ENCODE measurements at places on chromosomes 16 and 17.

DNA sequence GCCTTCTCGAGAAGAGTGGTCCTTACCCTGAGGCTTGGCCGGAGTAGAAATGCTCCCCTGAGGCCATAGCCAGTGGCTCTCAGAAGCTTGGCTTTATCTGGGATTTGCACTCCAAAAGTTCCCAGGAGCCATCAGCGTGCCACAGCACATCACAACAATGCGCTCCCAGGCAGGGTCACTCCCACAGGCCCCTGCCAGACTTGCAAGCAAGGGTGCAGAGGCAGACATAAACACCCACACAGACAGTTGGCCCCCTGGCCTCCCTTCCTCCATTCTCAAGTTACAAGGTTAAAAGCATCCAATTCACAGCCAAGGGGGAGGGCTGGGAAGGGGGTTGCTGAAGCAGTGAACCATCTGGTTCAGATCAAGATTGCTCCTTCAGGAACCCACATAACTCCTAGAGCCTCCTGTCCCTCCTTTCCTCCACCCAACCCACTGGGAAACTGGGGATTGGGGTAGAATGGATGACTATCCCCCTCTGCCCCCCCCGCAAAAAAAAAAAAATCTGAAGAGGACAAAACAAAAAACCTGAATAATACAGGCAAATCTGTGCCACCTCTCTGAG lies 1.8 kb downstream of the ST3GAL2 start:
- no peak for DNase-seq

DNA sequence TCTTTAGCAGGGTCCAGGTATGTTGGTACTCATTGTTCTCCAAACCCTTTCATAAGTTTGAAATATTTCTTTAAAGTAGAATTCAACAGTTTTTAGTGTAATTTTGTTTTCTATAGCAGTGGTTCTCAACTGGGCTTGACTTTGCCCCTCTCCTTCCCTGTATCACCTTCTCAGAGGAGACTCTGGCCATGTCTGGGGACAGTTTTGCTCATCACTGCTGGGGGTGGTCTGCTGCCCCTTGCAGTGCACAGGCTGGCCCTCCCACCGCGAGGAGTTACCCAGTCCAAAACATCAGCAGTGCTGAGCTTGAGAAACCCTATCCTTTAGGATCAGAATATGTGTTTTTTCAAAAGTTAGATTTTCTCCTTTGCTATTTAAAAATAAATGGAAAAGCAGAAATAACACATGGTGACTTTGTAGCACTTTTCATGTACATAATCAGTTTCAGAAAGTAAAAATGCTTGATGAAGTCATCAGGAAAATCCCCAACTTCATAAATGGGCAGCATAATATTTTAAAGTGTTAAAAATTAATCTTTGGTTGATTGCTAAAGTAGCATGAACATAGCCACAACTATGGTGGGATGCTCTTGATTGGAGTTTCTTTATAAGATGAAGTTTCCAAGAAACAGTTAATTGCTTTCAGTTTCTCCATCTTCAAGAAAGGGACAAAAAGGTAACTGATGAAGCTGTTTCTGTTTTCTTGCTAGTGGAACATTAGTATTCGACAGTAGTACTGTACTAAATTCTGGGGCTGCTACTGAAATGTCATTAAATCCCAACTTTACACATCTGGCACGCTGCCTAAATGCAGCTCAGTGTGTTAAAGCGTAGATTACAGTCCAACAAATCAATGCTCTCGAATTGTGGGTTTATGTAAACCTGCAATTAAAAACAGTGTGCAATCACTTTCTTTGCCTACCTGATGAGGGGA lies 70.3 kb downstream of the NETO2 start:
- DNase-seq = no peak

DNA sequence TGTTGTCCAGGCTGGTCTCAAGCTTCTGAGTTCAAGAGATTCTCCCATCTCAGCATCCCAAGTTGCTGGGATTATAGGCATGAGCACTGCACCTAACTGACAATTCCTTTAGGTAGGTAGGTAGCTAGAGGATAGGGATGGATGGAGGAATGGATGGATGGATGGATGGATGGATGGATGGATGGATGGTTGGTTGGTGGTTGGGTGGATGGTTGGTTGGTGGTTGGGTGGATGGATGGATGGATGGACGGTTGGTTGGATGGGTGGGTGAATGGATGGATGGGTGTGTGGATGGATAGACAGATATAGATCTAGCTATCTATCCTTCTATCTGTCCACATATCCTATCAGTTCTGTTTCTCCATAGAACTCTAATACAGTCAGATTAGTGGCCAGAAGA lies 19.3 kb upstream of the ADCY9 start:
- no peak for DNase-seq

DNA sequence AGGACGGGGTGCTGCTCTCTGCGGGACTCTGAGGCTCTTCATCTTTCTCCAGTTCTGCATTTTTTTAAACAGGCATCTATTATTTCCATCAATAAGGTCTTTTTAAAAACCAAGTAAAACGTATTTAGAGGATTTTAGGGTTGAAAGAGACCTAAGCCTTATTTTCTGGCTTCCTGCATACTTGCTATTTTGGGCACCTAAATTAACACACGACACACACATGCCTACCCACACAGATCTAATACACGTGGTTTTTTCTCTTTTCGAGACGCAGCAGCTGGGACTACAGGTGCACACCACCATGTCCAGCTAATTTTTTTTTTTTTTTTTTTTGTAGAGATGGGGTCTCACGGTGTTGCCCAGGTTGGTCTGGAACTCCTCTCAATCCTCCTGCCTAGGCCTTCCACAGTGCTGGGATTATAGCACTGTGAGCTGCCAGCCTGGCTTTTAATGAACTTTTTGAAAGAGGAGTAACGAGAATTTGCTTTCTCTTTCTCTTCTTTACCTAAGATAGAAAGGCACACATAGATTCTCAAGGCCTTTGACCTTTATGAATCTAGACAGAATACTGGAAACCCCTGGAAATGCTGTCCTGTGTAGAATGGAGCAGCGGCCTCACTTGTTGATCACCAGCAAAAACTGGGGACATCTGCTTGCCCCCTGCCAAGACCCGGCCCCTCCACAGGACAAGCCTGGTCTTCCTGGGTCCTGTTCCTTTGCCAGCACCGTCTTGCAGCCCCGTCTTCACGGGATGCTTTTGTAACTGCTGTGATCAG lies 13.8 kb downstream of the DNAAF8 start:
- DNase-seq = no peak

GRCh38 chr16:81238296-81239011 lies at the start of gene BCO1:
Gene BCO1 (plus strand): TSS chr16:81238689. CDS start chr16:81238909, 220 bp downstream.
- DNase-seq = no peak

DNA sequence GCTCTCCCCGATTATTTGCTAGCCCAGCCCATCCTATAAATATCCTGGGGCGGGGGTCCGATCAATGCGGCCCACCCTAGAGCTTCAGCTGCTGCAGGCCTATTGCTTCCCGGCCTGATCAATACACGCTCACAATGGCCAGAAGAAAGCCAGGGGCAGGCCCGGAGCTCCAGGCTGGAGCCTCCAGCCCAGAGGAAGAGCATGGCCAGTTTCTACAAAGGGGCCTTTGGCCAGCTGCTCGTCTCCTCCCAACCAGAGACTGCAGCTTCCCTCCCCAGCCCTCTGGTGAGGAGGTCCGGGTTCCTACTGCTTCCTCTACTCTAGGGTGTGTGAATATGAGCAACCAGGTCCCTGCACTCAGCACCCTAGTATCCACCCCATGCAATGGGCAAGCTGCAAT lies 36.7 kb downstream of the SALL1 start:
- DNase-seq = no peak

- no peak for DNase-seq
Observed at GRCh38 chr17:17575360-17576251, 15.9 kb downstream of the PEMT start.

GRCh38 chr17:32520104-32520701 lies 33.4 kb downstream of the CDK5R1 start:
- DNase-seq = peak; percentile 71

GRCh38 chr16:10982465-10983150 lies 38.2 kb downstream of the CLEC16A start:
- DNase-seq = no peak

DNA sequence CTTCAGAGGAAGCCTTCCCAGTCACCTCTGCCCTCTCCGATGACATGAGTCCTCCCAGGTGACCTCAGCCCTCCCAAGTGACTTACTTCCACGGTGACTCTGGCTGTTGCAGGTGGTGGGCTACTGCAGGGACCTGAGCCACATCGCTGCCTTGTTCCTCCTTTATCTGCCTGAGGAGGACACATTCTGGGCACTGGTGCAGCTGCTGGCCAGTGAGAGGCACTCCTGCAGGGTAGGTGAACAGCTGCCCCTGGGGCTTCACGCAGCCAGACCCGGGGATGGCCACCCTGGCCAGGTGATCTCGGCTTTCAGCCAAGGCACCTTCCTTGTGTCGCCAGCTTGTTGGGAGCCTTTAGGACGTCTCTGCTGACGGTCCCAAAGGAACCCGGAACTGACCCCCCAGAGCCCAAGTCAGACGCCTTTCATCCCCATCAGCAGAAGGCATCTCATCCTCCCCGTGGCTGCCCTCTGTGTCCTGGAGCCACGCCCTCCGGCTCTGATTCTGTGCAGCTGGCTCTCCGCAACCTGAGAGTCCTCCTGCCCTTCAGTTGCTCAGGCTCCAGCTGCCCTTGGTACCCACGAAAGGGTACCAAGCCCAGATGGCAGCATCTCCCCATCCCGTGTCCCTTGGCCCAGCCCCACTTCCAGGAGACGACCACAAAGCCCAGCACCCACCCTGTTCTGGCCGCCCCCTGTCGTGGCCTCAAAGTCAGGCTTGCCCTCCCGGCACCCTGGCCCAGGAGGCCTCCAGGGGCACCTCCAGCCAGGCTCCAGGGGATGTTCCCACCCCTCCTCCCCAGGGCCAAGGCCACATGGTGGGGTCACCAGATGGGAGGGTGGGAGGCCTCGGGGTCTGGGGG lies 81.7 kb downstream of the GOSR1 start:
- no peak for DNase-seq

Data from CD4-positive, alpha-beta T cell treated with Interleukin-21 for 1 hour (primary cell).